ENCODE measurements at places on chromosomes 3 and 15.

- no peak for DNase-seq
These were observed 403.2 kb downstream of the ZIC1 start for GRCh38 chr3:147812186-147812911.

DNA sequence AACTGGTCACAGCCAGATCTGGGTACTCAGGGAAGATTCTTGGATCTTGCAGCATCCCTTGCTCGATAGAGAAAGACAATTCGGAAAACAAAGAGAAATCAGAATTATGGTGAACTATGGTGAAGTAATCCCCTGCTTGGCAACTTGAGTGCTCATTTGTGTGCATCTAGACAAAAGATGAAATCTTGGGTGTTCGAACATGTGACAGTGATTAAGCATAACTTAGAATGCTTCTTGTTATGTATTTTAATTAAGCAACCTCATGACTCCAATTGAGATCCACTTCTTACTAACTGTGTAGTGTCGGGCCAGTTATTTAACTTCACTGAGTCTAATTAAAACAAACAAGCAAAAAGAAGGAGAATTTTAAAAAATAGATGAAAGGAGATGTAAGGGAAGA lies 56.5 kb downstream of the ZNF385D start:
- no peak for DNase-seq

- DNase-seq, result no peak
These were observed 10.2 kb downstream of the ZIC4 start for GRCh38 chr3:147395899-147396711.

DNA sequence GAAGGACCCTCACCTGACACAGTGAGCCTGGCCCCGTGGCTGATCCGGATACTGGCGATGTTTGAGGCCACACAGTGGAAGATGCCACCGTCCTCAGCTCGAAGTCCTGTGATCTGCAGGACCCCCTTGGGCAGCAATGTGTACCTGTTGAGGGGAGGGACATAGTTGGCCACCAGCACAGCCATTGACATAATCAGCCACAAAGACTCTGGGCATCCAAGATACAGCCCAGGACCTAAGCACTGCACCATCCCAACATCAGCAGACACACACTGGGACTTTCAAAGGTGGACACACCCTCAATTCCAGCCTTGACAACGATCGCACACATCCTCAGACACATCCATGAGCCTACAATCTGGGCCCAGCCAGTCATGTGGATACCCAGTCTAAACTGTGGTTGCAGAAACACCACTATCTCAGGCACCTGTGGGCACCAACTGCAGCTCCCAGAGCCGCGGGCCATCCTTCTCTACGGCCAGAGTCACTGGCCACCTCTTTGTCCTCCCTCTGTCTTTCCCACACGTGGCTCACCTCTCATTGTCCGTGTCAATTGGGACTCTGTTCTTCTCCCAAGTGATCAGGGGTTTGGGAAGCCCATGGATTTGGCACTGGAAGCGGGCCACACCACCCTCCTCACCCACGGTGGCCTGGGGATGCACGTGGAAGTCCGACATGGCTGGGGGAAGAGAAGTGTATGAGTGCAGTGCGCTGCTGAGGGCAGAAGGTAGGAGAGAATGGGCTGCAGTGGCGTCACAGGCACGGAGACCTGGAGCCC lies 31.0 kb downstream of the RNU5B-1 start:
- DNase-seq, result no peak

- no peak for DNase-seq
These were observed 204.7 kb upstream of the GAP43 start for GRCh38 chr3:115418583-115418982.

DNA sequence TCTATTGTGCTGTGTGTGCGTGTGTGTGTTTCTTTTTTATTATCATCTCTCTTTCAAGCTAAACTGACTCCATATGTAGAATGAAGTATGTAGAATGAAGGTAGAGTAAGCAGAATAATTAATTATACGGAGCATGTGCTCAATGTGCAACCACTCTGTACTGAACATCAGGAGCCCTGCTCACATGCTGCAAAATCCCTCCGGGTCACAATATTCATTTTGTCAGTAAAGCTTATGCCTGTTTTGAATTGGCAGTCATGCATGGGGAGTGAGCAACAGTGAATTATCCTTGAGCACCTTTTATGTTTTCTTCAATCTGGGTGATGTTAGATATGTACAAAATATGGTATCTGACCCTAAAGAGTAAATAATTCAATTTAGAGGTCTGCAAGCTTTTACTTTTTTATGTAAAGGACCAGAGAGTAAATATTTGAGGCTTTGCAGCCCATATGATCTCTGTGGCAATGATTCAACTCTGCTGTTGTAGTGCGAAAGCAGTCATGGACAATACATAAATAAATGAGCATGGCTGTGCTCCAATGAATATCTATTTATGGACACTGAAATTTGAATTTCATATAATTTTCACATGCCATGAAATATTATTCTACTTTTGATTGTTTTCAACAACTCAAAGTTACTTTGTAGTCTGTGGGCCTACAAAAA lies 199.9 kb downstream of the VGLL3 start:
- no peak for DNase-seq

DNA sequence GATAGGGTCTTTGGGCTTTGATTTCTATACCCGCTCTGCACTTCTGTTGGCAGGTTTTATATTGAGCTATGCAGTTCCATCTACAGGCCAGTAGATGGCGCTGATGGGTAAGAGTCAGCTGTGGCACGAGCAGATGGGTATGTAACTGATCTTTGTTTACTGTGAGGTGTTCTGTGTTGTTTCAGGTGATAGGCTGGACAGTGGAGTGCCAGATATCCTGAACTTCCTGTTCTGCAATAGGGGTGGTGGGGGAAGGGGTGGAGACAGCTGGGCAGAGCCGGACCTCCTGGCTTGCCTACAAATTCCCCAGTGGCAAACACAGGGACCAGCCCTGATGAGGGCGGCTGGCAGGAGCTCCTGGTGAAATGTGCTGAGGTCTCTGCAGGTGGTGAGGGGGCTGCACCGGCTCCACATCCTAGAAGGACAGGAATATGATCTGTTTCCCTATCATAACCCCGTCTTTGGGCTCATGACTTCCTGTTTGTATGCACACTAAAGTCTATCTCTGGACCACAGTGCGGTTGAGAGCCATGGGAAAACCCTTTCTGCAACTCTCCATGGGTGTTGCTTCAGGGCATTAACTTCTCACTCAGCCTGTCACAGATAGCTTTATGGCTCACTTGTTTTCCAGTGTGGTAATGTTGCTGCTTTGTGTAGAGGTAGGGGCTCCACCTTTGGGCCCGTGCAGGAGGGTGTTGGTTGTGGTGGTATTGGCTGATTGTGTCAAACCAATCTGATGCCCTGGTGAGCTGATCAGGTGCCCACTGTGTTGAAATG lies 13.4 kb upstream of the FAM98B start:
- peak; percentile 43 for DNase-seq

DNA sequence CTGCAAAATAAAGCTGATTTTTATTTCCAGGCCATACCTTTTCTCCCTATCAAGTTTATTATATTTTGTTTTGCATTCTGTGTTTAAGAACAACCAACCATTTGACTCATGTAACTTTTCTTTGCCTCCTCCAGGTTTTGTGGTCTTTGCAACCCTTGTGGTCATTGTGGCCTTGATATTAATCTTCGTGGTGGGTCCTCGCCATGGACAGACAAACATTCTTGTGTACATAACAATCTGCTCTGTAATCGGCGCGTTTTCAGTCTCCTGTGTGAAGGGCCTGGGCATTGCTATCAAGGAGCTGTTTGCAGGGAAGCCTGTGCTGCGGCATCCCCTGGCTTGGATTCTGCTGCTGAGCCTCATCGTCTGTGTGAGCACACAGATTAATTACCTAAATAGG lies 27.6 kb downstream of the NIPA2 start:
- DNase-seq, result no peak

GRCh38 chr3:195522254-195523023 lies 20.7 kb downstream of the PPP1R2 start:
- peak; percentile 33 for DNase-seq

DNA sequence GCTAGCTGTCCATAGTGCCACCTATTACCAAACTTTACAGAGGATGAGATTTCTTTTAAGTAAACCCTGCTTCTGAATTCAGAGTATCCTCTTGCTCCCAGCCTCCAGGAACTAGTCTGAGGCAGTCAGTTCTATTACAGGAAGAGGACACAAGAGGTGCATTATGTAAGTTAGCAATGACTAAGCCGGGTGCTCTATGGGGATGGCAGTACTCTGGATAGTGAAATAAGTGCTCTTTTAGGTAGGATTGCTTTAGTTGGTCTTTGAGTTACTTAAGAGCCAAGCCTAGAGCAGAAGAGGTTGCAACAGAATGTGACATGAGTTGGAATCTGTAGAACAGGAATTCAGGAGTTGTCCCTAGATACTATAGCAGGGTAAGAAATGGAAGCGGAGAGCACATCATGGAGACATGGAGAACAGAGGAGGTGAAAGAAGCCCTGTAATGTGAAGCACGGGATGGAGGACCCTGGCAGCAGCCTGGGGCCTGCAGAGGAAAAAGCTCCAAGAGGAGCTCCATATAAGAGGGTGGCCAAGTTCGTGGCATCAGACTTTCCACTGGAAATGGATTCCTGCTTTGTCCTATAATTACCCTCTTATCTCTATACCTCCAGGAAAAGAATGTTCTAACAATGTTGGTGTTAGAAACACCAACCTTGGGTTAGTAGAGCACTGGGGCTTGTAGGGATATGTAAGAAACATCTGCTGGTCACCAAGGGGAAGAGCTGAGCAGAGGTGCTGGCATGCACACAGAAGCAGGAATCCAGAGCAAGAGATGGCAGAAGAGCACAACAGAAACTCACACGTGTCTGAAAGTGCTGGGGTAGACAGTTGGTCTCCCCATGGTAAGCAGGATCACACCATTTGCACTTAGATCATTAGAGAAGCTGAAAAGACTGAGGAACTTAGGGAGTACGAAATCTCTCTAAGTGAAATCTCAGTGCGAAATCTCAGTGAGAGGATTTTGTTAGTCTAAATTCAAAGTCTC lies 851.1 kb downstream of the FHIT start:
- no peak for DNase-seq

DNA sequence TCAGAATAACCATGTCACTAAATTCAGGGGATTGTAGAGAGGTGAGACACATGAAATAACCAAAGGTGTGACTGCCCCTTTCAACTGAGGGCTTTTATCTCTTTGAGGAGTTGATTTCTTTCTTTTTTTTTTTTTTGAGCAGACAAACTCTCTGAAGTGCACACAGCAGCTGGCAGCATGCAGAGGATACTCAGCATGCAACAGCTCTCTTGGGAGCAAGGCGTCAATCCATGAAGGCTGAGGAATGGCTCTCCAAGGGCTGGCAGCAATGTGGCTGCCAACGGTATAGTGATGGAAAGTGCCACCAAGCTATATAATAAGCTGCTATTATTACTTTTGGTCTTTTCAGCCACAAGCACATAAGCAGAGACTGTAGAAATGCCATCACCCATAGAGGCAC lies 226.7 kb upstream of the FEZF2 start:
- no peak for DNase-seq

- peak; percentile 70 for DNase-seq
These were observed 29.9 kb downstream of the MBNL1 start for GRCh38 chr3:152298393-152299248.

DNA sequence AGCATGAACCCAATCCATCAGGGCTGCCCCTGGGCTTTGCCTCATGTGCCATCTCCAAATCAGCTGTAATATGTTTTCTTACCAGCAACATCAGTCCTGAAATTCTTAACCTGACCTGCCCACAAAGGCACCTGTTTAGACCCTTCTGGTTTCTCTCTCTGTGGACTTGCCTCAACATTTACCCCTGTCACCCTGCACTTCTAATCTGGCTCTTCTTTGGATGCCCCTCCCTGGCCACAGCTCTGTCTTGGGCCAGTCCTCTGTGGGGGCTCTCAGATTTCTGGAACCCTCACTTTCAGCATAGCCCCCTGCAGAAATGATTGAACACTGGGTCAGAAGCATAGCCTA lies 168.7 kb upstream of the STAC start:
- DNase-seq, result no peak

DNA sequence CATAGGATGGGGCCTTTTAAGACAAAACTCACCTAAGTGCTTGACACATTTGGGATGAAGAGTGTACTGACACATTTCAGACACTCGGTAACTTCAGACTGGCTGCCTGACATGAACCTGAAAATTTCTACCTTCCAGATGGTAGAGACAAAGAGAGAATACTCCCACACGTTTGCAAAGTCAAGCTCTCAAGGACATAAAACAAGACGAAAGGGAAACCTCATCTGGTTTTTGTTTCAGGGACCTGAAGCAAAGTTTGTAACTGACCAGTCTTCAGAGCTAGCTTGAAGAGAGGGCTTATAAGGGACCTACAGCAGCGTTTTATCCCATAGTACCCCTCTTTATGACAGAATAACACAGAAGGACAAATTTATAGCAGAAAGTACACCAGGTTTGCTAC lies 41.9 kb downstream of the ZNF621 start:
- no peak for DNase-seq

- DNase-seq, result peak; percentile 88
These were observed 1.3 kb upstream of the TRIM59 start for GRCh38 chr3:160450846-160451245.

- DNase-seq, result no peak
These were observed 242.1 kb downstream of the CBLB start for GRCh38 chr3:105626739-105627138.
